Suppressor macrophage treated with lipopolysaccharide for 1 hour (primary cell): ENCODE measurements at places on chromosomes 6 and 20.

DNA sequence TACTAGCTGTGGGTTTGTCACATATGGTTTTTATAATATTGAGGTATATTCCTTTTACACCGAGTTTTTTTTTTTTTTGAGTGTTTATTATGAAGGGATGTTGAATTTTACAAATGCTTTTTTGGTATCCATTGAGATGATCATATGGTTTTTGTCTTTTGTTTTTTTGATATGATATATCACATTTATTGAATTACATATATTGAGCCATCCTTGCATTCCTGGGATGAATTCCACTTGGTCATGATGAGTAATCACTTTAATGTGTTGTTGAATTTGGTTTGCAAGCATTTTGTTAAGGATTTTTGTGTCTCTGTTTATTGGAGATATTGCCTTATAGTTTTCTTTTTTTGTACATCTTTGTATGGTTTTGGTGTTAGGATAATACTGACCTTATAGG, 3.3 kb upstream of the ZNF337 start:
- DNase-seq: peak; percentile 14

DNA sequence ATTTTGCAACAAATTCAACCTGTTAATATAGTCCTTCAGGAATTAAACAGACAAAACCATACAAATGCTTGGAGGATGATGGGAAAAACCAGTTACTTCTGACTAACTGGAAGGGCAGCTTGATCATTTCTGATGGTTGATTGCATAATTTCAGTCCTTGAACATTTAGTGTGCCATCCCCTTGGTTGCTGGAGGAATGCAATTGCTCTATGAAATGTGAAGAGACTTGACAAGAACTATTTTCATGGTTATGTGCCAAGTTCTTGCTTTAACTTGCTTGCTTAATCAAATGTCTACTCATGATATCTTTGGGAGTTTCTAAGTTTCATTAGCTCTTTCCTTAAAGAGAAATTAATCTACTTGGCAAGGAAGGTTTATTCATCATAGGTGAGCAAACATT, 45.2 kb downstream of the ANKEF1 start:
- DNase-seq: no peak

DNA sequence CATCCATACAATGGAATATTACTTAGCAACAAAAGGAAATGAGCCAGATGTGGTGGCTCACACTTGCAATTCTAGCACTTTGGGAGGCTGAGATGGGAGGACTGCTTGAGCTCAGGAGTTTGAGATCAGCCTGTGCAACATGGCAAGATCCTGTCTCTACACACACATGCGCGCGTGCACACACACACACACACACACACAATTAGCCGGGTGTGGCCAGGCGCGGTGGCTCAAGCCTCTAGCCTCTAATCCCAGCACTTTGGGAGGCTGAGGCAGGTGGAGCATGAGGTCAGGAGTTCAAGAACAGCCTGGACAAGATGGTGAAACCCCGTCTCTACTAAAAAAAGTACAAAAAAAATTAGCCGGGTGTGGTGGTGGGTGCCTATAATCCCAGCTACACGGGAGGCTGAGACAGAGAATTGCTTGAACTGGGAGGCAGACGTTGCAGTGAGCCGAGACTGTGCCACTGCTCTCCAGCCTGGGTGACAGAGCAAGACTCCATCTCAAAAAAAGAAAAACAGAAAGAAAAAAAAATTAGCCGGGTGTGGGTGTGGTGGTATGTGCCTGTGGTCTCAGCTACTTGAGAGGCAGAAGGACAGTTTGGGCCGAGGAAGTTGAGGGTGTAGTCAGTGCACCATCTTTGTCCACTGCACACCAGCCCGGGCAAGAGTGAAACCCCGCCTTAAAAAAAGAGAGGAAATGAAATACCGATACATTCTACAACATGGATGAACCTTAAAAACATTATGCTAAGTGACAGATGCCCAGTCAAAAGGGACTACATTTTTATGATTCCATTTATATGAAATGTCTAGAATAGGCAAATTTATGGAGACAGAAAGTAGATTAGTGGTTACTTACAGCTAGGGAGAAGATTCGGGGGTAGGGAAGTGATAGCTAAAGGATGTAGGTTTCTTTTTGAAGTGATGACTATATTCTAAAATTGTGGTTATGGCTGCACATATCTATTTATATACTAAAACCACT, 52.5 kb downstream of the RBL1 start:
- DNase-seq: no peak

- DNase-seq: no peak
These were observed 5.8 kb downstream of the DDR1 start for GRCh38 chr6:30889921-30890645.

GRCh38 chr6:41688256-41688965, 47.0 kb downstream of the TFEB start:
- DNase-seq: no peak

DNA sequence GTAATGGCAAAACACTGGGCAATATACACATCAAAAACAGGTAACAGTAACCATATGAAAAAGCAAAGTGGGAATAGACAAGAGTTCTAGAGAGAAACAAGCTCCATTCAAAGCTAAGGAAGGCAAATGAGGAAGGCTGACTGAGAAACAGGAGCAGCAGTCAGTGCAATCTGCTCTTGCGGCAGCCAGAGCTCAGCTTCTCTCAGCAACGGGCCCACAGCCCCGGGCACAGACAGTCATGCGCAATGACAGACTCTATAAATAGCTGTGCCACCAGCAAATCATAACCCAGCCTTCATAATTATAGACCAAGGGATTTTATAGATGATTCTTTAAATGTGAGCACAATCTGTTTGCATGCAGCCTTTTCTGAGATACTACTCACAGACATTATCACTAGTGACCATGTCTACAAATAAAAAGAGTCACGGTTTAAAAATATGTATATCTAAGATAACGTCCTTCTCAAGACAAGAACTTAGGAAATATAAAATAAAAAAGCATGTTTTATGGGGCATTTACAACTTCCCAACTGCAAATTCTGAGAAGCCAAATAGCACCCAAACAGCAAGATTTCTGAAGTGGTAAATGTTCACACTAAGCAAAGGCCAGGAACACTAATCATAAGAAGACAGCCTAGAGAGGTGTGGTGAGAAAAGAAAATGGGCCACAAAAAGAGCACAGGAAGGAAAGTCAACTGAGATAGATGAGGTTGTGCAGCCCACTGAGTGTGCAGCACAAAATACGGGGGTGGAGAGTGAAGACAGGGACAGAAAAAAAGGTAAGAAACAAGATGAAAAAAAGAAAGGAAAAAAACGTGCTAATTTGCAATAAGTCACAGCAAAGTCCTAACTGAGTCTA, 39.9 kb upstream of the BEND6 start:
- peak; percentile 58 for DNase-seq
